Activated naive CD4-positive, alpha-beta T cell treated with anti-CD3 and anti-CD28 coated beads for 36 hours (primary cell): ENCODE measurements at places on chromosomes 5 and 9.

DNA sequence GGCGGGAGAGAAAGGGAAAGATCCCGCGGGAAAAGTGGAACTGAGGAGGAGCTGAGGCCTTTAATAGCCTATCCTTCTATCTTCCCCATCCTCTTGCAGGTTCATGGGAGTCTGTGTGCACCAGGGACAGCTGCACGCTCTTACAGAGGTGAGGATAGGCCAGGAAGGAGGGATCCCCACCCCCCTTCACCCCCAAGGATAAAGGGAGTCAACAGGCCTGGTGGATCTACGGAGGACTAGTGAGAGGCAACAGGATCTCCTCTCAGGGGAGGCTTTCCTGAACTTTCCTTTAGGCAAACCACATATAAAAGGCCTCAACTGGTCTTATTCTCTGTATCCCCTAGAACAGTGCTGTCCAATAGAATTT lies 1.1 kb downstream of the TESK1 start:
- no peak for DNase-seq

DNA sequence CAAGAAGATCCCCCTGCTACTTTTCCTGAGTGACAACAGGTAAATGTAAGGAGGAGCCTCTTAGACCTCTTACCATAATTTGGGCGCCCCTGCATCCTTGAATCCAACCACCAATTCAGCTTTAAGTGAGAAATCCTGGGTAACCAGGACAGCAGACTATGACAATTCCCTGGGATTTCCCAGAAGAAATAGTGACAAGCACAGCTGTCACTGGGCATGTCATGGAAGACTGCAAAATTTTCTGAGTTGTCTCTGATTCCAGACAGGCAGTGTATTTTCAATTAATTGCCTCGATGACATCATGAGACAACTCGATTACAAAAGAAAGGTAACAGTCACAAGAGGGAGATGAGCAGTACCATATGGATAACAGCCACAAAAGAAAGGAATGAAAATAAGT lies 256.9 kb downstream of the BNC2 start:
- DNase-seq: no peak

GRCh38 chr9:14608540-14608939 lies 84.7 kb downstream of the ZDHHC21 start:
- no peak for DNase-seq

GRCh38 chr9:12651125-12651524 lies 42.1 kb upstream of the TYRP1 start:
- DNase-seq: no peak

DNA sequence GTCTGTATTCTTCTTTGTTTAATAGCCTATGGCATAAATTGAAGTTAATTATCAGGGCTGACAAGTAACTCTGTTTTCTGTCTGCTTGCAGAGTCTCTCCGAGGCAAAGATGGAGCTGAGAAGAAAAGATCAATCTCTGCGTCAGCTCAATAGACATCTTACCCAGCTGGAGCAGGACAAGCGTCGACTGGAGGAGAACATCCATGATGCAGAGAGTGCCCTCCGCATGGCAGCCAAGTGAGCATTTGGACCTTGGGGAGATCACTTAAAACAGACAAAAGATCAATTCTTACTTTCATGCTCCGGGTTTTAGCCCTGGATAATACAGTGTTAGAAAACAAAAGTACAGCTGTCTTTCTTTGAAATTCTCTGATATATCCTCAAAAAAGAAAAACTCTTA lies 293.8 kb downstream of the CCDC171 start:
- DNase-seq: no peak

GRCh38 chr5:94360382-94361130 lies 257.8 kb downstream of the KIAA0825 start:
- no peak for DNase-seq
